Retinal pigment epithelial cell (primary cell): ENCODE measurements at places on chromosomes 7 and 10.

- no peak for DNase-seq
These were observed 7.4 kb upstream of the PFKFB3 start for GRCh38 chr10:6195376-6195775.

GRCh38 chr7:98284335-98285036 lies 3.0 kb downstream of the BRI3 start:
- no peak for DNase-seq

DNA sequence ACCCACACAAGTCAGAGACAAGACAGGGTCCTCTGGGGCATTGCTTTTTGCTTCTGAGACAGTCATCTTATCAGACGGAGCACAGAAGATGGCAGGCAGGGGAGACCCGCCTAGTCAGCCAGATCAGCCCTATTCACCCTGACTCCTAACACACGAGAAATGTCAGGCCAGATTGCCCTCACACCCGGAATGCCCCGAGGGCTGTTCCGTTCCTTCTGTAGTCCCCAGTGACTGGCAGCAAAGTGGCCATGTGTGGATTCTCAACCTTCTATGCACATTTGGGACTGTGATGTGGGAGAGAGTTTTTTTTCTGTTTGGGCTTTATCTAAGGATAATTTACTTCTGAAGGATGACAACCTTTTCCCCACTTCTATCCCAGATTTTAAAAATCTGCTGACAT lies 35.5 kb upstream of the TBX20 start:
- no peak for DNase-seq

DNA sequence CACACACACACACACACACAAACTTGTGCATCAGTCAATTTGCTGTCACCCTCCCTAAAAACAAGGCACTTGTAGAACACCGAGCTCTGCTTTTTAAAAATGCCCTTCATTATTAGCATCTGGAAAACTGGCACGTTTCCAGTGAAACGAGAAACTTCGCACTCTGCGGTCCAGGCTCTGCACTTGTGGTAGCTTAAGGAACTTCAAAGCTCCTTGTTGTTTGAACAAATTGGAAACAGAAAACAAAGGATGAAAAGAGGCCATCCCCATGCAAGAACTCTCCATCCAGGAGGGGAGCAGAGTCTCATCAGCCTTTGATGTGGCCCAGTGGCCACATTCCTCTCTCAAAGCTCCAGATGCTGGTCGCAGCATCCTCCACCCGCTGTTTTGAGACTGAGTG lies 105.1 kb downstream of the C10orf90 start:
- no peak for DNase-seq

DNA sequence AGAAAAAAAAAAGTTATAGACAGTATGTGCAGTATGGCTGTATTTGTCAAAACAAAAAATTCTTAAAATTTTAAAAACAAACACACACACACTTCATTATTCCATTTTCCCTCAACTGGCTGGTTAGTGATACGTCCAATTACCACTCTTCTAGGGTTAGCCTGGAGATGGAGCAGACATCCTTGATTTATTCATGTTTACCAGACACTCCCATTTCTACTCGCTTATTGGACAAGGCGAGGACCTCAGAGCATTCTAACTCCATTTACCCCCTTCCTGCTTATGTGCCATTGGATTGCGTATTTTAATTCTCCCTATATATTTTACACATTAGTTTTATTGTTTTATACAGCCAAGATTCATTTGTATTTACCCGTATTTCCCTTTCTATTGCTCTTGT lies 8.5 kb upstream of the CDH23 start:
- DNase-seq: no peak

GRCh38 chr7:53062796-53063195 lies 27.4 kb downstream of the POM121L12 start:
- DNase-seq: no peak

GRCh38 chr7:20235288-20235687 lies 18.1 kb upstream of the MACC1 start:
- no peak for DNase-seq
